ENCODE measurements at places on chromosomes 4 and X.

- no peak for DNase-seq
Measured at GRCh38 chr4:44646151-44646550, 5.3 kb downstream of the YIPF7 start.

- peak; percentile 63 for DNase-seq
Measured at GRCh38 chr4:77734928-77735327, 84.2 kb downstream of the CNOT6L start.

- no peak for DNase-seq
Measured at GRCh38 chrX:41043674-41044345, 41.4 kb upstream of the USP9X start.

DNA sequence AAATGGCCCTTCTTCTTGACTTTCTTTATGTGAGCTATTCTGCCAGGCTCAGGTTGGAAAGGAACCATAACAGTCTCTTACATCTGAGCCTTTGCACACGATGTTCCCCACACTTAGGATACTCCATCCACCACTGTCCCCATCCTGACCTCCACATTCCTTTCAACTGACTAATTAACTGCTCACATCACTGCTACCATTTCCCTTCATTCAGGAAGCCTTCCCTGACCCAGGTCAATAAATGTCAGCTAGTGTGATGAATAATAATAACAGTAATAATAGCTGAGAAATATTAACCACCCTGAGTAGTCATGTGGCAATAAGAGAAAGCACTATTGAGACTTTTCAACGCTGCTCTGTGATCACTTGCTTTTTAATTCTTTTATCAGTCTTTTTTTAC lies 291.7 kb downstream of the KCNIP4 start:
- DNase-seq: no peak

- no peak for DNase-seq
Measured at GRCh38 chr4:40582413-40582812, 47.3 kb downstream of the RBM47 start.

DNA sequence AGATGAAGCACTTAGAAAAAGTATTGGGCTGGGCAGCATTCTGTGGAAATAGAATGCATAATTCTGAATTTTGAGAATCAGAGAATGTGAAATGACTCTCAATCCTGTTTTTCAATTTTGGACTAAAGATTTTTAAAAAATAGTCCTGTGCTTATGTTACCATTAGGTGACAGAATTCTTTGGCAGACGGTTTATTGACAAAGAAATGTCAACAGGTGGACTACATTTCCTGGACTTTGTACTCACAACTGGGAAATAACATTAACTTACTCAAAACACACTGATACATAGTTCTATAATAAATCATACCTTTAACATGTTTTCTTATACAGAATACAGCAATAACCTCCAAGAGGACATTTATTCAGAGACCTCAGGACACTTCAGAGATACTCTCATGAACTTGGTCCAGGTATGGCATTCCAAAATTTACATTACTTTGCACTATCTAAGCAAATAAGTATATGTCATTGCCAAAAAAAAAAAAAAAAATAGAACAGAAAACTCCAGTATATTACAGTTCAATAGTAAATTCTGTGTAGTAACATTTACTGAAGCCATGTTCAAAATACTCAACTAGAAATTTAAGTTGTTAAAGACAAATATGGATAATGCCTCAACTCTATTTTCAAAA lies 72.7 kb downstream of the ANXA10 start:
- no peak for DNase-seq

GRCh38 chr4:79869597-79870237 lies 203.3 kb downstream of the ANTXR2 start:
- DNase-seq: no peak

DNA sequence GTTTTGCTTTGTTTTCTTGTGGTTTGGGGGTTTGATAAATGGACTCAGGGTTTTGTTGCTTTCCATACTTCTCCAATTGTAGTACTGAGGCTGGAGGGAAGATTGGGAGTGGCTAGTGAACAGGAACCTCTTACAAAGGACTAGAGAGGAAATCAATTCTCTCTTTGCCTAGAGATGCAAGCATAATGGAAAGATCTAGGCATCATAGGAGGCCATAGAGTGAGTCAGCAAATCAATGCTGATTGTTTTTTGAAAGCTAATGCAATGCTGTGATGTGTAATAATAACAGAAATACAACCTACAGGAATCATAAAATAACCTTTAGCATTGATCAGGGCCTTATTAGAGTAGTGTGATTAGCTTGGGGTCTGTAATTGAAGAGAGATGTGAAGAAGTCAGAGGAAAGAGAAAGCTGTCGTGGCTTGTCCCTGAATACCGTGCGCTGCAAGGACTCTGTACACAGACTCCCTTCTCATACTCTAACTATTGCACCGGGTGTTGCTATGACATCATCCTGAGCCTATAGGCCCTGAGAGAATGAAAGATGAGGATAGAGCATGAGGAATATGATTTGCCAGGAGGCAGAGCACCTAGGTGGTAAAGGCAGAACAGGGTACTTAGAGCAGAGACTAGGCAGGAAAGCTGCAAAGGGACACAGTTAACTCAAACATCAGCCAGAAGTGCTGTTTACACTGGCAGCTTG lies 29.3 kb upstream of the GPR101 start:
- no peak for DNase-seq

DNA sequence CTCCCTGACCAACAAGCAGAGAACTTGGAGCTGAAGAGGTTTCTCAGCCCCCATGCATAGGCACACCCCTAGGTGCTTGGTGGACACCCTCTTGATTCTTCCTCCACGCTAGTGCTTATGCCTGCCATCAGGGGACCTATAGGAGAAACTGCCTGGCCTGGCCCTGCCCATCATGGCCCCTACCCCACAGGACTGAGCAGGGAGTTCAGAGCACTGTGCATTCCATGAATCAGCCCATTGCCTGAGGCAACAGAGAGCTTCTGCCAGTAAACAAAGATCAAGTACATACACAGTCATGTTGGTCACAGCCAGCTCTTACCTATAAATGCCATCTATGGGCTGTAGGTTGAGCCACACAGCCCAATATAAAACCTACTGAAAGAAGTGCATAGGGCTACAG lies 99.1 kb upstream of the EDNRA start:
- no peak for DNase-seq

DNA sequence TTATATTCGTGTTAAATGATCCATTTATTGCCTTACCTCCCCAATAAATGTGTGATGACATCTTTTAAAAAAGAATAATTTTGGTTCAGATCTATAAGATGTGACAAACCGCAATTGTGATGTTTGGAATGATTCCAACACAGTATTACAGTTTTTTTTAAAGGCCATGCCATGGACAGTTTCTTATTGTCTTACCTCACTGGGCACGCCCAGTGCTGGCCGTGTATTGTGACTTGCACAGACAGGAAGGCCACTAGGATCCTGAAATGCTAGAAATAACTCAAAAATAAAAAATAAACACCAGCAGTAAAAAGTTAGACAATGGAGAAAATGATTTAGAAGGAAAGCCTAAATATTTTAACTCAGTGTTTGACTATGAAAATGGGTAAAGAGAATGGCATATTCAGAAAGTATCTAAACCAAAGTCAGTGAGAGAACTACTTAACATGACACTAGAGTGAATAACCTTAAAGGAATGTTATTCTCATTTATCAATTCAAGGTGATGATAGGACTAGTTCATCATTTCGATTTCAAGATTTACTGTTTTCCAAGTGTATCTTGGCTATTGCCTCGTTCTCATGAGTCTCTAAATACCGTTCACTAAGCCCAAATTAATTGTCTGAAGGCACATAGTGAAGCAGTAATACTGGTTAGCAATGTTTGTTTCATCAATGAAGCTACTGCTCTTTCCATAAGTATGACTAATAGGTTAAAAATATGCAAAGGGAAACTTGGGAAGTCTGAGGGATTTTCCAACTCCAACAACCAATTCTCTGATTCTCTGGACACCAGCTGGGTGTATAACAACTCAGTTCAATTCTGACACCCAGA lies 46.1 kb upstream of the VEGFC start:
- DNase-seq: no peak

GRCh38 chrX:29461039-29461438 lies 754.3 kb upstream of the MAGEB2 start:
- no peak for DNase-seq

DNA sequence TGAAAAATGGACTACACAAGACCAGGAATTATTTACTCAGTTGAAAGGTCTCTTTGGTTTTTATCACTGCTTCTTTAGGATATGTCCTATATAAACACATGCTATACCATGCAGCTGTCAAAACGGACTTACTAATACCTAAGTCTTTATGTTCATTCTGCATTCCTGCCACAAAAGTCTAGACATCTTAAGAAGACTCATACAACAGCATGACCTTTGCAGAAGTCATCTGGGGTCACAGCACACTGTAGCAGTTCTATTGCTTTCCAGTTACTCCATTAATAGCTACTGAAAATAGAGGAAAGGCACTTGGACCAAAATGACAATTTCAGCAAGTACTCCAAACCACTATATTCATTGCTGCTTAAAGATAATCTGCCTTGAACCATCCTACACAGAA lies 53.2 kb downstream of the DDX60 start:
- no peak for DNase-seq

DNA sequence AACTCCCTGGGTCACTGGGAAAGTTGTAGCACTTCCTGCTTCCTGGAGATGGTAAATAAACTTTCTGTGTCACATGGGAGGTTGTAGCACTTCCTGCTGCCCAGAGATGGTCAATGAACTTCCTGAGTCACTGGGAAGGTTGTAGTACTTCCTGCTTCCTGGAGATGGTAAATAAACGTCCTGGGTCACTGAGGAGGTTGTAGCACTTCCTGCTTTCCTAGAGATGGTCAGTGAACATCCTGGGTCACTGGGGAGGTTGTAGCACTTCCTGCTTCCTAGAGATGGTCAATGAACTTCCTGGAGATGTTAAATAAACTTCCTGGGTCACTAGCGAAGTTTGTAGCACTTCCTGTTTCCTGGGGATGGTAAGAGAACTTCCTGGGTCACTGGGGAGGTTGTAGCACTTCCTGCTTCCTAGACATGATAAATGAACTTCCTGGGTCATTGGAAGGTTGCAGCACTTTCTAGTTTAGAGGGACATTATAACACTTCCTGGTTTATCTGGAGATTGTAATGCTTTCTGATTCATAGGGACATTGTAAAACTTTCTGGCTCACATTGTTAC lies 62.3 kb upstream of the CD99 start:
- DNase-seq: peak; percentile 69

DNA sequence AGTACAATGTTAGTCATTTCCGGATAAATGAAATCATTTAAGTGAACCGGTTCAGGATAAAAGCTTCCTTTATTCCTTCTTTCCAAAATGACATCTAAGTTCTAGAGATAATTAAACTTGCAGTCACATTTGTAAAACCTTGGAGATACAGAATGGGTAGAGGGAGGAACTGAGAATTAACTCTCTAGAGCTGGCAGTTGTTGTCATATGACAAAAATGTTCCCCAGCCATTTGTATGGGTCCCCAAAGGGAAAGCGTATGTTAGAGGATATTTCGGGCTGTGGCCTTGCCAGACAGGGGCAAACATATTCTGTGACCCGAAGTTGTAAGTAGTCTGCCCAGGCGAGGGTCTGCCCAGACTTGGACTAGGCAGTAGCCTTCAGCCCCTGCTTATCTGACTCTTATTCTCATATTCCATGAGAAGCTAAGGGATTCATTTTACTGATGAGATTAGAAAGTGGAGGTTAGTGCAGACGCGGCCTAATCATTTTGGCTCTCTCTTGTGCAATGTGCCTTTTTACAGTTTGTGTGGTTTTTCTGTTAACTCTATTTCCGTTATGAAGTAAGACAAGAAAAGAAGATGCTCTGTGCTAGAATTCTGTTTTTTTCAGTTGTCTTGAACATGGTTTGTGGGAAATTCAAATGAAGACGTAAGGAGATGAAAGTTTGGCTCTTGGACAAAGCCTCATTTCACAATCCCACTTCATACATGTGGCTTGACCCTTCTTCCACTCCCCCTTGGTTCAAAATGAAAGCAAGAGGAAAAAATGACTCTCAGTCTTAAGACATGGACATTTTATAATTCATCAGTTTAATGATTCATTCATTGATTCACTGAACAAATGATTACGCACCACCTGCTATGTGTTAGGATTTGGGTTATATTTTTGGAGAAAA lies 2394.2 kb upstream of the AGA start:
- no peak for DNase-seq

DNA sequence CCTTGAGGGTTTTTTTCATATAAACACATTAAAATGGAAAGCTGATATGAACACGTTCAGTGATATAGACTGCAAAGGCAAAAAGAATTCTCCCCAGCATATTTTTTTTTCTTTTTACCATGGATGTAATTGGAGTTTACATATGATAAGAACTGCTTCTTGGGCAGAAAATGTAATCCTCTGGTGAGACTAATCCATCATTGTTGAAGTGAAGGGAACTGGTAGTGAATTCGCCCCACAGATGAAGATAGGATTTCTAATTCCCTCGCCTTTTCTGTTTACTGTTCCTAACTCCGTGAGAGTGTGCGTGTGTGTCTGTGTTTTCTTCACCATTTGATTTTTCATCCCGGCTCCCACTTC lies 88.9 kb downstream of the GPR143 start:
- DNase-seq: no peak

GRCh38 chr4:124178449-124179021 lies 534.0 kb downstream of the ANKRD50 start:
- no peak for DNase-seq

DNA sequence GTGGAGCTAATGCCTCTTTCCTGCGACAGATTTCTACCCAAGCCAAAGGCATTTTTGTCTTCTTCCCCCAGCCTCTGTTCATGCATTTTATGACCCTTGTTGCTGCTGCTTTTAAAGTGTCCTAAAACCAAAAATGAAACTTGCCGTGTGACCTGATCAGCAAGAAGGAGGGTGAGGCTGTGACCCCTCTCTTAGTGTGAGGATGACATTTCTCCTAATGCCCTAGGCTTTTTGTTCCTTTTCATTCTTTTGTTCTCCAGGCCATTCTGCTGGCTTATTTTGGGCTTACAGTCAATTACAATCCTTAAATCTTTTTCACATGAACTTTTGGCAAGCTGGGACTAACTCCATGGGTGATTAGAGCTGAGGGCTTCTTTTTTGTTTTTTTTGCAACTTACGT lies 34.4 kb downstream of the PTTG2 start:
- no peak for DNase-seq

DNA sequence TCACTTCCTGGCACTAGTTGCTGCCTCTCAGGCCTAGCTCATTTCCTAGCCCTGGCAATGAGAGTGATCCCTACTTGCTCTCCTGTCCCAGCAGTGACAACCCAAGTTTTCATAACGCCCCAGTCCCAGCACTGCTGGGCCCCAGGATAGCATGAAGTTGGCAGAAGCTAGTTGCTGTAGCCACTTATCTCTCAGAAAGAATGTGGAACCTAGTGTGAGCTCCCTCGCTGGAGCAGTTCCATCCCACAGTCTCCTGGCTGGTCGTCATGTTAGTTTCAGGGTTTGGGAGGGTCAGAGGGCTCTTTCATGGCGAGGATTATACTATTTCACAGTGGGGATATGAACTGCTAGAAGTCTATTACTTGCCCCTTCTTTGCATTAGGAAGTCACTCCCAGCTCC lies 5.1 kb downstream of the PF4 start:
- DNase-seq: no peak

GRCh38 chrX:100649550-100650356 lies 5.8 kb downstream of the SRPX2 start:
- no peak for DNase-seq

- no peak for DNase-seq
Measured at GRCh38 chr4:2842687-2843262, 869 bp upstream of the ADD1 start.

Data from CD4-positive, alpha-beta T cell treated with Interleukin-17A for 1 hour (primary cell).